ENCODE measurements at places on chromosomes 7 and 10.
A peak's percentile ranks its signal among the peaks of the same experiment; 100 is the strongest.

DNA sequence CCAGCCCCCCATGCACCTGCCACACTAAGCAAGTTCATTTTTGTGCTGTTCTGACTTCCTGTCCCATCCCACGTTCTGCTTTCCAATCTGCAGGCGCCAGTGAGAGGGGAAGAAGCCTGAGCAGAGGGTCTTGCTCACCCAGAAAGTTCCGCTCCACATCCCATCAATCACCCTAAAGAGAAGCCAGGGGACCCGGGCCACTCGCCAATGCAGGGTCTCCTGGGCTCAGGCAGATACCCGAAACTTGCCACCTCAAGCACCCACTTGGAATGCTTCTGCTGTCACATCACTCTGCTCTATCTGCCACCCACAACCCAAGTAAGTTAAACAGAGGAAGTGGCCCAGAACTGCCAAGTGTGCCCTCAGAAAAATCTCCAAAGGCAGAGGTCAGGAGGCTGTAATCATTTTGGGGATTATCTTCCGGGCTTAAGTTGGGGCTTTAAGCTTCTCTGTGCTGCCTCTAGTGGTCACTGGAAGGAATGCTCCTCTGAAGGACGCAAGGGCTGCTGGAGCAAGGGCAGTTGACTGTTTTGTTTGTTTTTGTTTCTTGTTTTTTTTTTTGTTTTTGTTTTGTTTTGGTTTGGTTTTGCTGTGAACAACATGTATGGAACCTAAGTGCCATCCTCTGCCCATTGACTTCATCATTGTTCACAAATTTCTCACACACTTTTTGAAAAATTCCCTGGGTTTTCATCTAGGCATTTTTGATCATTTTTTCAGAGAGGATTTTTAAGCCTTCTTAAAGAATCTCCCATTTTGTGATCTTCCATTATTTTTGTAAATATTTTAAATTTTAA lies 25.5 kb downstream of the PRR15 start:
- DNase-seq: peak; percentile 50

GRCh38 chr7:113093561-113093960 lies 6.9 kb upstream of the GPR85 start:
- DNase-seq: no peak

- no peak for DNase-seq
These were observed 834 bp downstream of the TAC1 start for GRCh38 chr7:97732565-97733275.

- DNase-seq: no peak
These were observed 32.6 kb upstream of the HSPB1 start for GRCh38 chr7:76269895-76270294.

DNA sequence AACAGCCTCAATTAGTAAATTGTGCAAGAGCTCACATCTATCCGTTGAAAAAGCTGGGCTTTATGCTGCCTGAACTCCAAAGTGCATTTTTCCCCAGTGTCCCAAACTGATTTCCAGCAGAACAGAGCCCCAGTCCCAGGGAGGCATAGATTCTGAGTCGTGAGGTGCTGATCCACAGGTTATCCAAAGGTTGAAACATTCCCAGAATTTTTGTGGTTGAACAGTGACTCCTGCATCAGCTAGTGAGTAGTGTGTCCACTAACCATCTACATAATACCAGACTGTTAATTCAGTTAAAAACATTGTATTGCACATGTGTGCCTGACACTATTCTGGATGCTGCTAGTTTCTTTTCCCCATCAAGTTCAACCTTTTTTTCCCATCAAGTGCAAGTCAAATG lies 761.5 kb downstream of the GATA3 start:
- no peak for DNase-seq

DNA sequence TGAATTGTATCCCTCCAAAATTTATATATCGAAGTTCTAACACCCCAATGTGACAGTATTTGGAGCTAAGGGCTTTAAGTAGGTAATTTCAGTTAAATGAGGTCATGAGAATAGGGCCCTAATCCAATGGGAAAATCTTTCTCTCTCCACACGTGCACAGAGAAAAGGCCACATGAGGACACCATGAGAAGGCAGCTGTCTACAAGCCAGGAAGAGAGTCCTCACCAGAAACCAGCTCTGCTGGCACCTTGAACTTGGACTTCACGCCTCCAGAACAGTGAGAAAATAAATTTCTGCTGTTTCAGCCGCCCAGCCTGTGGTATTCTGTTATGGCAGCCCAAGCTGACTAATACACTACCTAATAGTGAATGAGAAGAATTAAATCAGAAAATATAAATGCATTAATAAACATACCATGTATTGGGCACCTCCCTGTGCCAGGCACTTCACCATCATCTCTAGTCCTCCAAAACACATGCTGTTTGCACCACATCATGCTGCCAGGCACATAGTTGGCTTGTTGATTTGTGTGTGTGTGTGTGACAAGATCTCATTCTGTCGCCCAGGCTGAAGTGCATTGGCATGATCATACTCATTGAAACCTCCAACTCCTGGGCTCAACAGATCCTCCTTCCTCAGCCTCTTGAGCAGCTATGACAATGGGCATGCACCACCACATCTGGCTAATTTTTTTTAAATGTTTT lies 9.1 kb upstream of the TOMM7 start:
- DNase-seq: no peak

- no peak for DNase-seq
These were observed 131.1 kb downstream of the WDR37 start for GRCh38 chr10:1187151-1187854.

DNA sequence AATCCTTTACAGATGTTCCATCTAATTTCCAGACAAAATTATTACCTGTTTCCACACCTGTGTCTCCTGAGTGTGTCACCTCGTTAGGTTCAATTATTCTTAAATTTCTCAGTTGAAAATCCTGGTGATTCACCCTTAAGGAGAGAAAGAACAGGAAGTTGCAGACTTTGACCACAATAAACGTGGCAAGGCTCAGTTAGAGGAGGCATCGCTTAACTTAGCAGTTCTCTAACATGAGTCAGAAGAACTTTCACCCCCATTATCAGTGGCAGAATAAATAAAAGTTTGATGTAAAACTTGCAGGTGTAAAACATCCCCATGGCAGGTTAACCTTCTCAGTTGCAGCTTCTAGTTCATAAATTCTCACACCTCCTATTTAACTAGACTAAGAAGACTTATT lies 8.3 kb downstream of the XPNPEP1 start:
- DNase-seq: peak; percentile 90

- DNase-seq: no peak
These were observed 805.6 kb downstream of the NRG3 start for GRCh38 chr10:82680608-82681007.

DNA sequence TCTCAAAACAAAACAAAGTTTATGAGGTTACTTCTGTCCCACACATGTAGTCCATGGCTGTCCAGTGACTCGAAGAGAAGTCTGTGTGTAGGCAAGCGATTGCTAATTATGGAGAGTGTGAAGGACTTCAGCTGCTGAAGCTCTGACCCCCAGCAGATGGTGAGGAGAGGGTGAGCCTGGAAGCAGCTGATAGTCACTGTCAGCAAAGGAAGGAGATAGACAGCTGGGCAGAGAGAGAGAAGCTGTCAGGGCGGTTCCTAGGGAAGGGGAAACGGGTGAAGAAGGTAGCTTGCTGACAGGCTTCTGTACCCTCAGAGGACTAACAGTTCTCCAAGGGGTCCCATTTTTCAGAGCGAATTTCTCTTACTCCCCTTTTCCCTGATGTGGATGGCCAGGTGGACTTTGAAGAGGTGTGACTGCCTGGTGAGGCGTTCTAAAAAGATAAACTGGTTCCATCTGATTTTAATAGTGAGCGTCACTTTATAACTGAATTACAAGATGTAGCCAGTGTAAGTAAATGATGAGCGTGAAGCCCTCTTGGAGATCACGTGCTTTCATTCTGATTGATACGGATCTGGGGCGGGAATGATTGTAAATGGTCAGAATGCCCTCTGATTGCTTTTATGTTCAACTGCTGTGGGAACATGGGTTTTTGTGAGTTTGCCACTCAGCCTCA lies 12.1 kb downstream of the ZSCAN21 start:
- no peak for DNase-seq

- no peak for DNase-seq
These were observed 3.4 kb upstream of the NT5C3A start for GRCh38 chr7:33065981-33066380.

DNA sequence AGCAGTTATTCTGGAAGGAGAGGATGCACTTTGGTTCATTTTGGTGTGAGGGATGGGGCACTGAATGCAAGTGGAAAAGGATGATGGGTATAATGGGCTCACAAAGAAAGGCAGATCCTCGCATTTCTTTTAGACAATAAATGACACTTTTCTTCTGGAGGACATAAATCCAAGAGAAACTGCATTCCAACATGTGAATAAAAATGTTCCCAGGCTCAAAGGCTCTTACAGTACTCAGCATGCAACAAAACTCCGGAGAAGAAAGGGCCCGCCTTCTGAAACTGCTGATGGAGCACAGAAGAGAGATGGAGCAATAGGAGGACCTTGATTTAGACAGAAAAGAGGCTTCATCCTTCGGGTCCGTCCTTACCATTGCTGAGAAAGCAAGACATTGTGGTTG lies 538.2 kb upstream of the DPP6 start:
- DNase-seq: no peak

DNA sequence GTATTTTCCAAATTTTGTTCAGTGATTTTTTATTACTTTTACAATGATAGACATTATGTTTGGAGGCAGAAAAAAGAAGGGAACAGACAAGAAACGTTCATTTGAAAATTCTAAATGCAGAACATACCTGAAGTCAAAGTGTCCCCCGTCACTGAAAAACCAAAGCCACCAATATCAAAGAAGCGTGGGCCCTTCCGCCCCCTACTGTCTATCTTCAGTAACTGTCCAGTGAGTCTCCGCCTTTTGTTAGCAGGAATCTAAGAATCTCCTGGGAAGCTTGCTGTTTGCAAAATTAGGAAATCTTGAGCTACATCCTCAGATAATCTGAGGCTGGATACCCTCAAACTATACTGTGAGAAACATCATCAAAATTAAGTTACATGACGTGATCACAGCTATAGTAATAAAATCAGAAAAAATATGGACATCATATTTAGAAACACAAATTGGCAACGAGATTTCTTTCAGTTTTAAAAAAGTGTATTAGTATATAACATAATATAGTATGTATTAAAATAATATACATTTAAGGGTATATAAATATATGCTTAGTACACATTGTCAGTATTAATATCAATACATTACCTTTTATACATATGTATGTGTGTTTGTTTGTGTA lies 169.3 kb upstream of the AKR1E2 start:
- DNase-seq: peak; percentile 17

GRCh38 chr7:84070770-84071169 lies 123.8 kb downstream of the SEMA3A start:
- DNase-seq: no peak

- DNase-seq: no peak
These were observed 4.8 kb upstream of the CYP3A43 start for GRCh38 chr7:99822731-99823718.

DNA sequence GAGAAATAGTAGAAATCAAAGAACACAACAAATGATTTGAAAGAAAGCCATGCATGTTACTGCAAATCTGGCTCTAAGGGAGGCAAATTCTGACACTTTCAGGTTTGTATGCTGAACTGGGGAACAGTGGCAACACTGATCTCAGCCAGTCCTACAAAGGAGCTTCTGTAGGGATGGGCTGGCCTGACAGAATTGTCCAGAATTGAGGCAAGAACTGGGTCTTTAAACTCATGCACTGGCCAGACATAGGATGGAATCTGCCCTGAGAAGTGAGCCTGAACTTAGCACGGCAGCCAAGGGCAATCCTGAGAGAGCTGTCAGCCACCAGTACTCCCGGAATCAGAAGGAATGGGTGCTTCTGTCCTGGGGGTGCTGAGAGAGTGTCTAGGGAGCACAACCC lies 70.9 kb upstream of the RAPGEF5 start:
- no peak for DNase-seq

- DNase-seq: no peak
These were observed 17.7 kb downstream of the CACNB2 start for GRCh38 chr10:18157881-18158280.

GRCh38 chr7:42677751-42678699 lies 233.8 kb downstream of the C7orf25 start:
- no peak for DNase-seq

GRCh38 chr10:104574427-104574826 lies 66.7 kb upstream of the SORCS3 start:
- DNase-seq: no peak

GRCh38 chr10:287814-288213 lies 152.6 kb downstream of the ZMYND11 start:
- no peak for DNase-seq

DNA sequence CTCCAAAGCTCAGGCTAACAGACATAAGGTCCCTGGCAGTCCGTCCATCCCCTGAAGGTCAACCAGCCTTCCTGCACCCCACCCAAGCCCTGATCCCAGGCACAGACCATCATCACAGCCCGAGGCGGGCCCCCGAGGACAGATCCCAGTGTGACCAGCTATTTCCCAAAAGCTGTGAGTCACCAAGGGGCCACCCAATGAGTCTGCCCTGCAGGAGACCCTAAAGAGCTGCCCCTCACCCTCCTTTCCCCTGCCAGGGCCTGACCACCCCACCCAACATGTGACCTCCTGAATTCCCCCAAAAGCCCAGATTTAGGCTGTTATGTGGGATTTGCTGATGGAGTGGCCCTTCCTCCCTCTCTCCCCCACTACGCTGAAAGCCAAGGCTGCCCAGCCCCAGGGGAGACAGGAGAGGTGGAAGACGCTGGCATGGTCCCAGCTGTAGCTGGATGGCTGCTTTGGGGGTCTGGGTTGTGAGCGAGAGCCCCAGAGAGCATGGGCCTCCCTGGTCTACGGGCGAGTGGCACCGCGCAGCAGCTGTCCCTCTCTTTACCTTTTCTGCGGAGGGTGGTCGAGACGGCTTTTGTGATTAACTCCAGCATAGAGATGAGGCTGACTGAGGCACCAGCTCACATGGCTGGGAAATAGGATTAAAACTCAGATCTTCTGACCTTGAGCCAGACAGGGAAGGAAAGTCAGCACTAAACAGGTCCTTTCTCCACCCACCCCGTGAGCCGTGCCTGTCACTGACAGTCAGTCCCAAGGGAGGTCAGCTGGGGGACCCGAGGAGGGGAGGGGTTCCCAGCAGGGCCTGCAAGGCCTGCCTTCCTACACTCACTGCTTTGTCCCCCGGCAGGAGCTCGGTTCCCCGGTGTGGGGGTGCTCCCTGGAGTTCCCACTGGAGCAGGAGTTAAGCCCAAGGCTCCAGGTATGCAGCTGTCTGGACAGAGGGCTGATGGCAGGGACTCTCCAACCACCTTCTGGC lies 16.7 kb downstream of the ELN start:
- no peak for DNase-seq

DNA sequence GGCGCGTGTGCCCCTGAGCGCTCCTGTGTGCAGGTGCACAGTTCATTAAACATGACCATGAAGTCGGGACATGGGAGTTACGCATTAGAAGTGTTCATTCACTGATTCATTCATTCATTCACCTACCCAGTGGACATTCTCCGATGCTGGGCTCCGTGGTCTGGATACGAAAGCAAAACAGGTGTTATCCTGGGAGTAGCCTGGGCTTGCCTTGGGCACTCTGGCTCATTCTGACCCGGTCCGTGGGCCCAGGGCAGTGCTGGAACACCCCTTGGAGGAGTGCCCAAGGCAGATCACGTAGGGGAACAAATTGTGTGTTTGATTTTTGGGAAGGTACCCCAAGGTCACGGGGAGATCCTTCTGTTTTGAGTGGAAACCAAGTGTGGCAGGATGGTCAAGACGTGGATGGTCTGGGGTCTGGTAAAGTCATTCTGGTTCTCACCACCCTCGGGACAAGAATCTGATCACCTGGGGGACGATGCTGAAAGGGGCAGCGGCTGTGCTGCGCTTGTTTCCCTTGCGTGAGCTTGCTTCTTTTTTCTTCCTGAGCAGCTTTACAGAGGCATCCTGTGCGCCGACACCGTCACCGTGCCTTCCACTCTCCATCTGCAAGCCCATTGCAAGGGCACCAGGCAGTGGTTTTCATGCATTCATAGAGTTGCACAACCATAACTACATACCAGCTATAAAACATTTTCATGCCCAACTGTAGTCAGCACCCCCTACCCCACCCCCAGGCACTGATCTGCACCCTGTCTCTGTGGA lies 10.1 kb downstream of the ELFN1 start:
- DNase-seq: no peak

Measured in AML-193 (cell line).